Stimulated activated CD4-positive, alpha-beta T cell treated with anti-CD3 and anti-CD28 coated beads, Interleukin-4, amount 100 ng/mL, for 4 hours (primary cell): ENCODE measurements at places on chromosomes 5 and 9.

DNA sequence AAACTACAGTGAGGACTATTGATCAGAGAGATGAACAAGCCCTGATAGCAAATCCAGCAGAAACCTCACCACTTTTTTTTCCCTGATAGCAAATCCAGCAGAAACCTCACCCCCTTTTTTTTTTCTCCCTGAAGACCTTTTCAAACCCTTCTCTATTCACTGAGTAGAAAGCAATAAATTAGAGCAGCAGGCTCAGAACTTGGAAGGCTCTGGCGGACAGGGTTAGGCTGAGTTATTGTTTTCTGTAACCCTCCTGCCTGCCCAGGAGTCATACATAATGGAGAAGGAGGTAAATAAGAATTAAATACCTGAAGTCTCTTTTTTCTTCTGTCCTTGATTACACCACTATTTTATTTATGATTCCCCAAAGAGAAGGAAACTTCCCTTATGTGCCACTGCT is 136.3 kb upstream of the SNX2 start:
- no peak for DNase-seq

DNA sequence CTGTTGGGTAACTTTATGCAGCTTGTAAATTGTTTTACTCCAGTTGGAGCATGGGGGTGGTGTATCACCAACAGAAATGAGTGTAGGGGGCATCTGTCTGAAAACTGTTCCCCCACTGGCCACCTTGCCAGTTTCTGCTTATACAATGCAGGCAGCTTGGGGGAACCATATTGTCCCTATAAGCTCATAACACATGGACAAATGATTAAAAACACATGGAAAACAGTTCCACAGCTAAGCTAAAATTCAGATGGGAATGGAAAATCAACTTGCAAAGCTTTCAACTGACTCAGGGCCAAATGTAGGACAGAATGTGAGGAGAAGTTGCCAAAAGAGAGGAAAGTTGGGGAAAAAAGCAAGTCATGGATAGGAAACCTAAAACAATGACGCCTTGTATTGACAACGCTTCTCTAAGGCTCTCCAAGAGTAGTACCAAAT is 7.9 kb upstream of the CER1 start:
- DNase-seq = no peak

GRCh38 chr5:69288069-69288468 is 44.5 kb downstream of the CCDC125 start:
- no peak for DNase-seq

GRCh38 chr9:117239428-117239827 is 175.4 kb downstream of the ASTN2 start:
- no peak for DNase-seq

DNA sequence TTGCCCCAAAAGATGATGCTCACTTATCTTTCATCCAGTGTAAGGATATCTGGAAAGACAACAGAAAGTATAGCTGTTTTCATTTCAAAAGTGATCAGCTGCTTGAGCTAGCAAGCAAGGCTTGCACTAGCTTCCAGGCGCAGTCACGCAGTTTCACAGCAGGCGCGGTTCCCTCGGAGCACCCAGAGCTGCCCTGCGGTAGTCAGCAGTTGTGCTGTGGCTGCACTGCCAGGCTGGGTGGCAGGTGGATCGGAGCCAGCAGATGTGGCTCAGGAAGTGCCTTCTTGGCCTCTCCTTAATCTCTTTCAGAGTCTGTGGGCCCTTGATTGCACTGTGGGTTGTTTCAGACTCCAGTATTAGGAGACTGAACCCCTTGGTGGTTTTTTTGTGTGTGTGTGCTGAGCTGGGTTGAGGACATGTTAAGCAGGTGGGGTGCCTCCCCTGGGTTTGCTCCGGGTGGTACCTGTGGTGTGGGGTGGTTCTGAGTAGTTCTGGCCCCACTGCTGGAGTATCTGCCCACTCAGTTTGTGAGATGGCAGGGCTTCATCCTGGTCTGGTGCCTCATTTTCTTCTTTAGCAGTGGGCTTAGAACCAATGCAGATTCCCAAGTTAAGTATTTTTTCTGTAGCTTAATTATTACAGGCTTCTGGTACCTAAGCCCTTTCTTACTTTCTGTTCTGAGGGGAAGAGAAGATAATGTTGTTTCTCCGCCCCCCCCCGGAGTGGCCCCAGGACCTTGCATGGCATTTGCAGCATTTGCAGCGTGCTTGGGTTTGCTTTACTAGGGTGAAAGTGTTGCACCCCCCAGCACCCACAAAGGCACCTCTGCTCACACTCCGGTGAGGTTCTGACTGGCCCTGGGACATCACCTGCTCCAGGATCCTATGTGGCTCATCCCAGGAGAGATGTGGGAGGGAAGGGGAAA is 16.4 kb downstream of the TENT4A start:
- peak; percentile 21 for DNase-seq

DNA sequence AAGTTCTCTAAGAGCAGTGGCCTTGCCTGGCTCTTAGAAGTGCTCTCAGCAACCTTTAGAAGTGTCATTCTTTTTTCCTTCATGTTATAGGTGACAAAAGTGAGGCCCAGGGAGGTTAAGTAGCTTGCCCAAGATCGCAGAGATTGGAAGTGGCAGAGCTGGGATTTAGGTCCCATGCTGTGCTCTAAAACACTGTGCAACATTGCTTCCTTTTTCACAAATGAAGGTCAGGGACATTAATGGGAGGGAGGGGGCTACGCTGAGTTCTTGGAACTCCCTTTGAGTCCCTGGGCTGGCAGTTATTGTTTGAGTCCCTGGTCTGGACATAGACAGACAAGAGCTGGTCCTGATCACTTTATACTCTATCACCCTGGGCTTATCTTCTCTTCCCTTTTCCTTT is 45.3 kb downstream of the PAM start:
- DNase-seq = no peak

GRCh38 chr5:173165177-173166016 is 21.1 kb downstream of the BNIP1 start:
- no peak for DNase-seq

DNA sequence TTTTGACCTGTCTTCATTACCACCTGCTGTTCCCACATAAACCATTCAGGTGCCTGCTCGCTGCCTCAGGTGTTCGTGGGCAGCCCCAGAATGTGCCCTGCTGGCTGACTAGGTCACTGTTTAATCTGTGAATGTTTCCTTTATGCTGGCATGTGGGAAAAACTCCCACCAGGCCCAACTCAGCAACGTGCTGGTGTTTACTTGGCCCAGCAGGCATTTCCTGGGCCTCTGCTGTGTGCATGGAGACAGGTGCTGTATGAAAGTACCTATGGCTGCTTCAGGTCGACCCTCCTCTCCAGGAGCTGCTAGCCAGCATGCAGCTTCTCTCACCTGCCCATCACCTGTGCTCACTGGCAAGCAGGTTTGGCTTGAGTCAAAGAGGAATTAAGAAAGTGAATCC is 65.8 kb downstream of the RAD23B start:
- DNase-seq = no peak

DNA sequence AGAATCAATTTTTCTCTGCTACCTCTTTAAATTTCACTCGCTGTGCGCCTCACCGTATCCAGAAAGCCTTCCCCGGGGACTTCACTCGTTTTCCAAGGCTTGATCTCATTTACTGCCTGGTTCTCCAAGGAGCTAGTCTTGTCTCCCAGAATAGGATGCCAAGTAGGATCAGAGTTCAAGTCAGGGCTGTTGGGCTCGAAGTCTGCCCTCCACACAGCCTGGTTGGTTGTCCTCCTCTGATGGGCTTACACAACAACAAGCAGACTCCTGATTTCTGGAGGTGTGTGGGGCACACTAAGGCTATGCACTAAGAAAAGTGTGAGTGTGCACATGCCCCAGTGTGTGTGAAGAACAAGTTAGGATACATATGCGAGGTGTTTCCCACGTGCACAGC is 14.0 kb upstream of the TNIP1 start:
- DNase-seq = no peak

DNA sequence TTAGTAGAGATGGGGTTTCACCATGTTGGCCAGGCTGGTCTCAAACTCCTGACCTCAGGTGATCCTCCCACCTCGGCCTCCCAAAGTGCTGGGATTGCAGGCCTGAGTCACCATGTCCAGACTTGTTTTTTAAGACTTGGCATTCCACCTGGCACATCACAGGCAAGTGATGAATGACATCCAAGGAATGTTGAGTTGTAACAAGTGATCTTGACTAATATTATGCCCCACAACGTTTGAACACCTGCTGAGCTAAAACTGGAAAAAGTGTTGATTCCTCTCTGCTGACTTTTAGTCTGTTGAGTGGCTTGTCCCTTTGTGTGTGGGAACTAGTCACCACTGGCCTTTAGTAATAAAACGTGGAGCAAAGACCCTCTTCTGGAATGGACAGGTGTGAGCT is 54.6 kb downstream of the SUB1 start:
- no peak for DNase-seq
